Skin of body (tissue), 3 donors: ENCODE measurements at places on chromosomes 12 and 14. TPM values are rescaled to one million over a fixed set of nuclear protein-coding genes. Genes with fewer than 3 reads are reported as not detected.

The BICDL1 gene
- 22.5 TPM for total RNA-seq

The TCL1B gene
- total RNA-seq = not detected

The GPRC5D gene
- total RNA-seq = 10.1 TPM

The TOMM20L gene
- total RNA-seq = not detected

The KRT74 gene
- total RNA-seq = 133 TPM

The MYO1H gene
- 2.4 TPM for total RNA-seq

The SLC25A21 gene
- total RNA-seq = 1.8 TPM

The DNAH10 gene
- 0.99 TPM for total RNA-seq

The SMOC1 gene
- total RNA-seq = 5.9 TPM

The KITLG gene
- total RNA-seq = 34.1 TPM

The ARHGDIB gene
- 36.7 TPM for total RNA-seq

The CACNA1C gene
- 4.3 TPM for total RNA-seq

The SERPINA3 gene
- 14.0 TPM for total RNA-seq

The AKAP5 gene
- total RNA-seq = 1.3 TPM

The KRT83 gene
- 18.8 TPM for total RNA-seq

The SALL2 gene
- 4.9 TPM for total RNA-seq

The MDGA2 gene
- 0.89 TPM for total RNA-seq

The AQP6 gene
- total RNA-seq = 0.20 TPM

The APOF gene
- not detected for total RNA-seq
